ENCODE measurements at places on chromosomes 2 and 18.
A peak's percentile ranks its signal among the peaks of the same experiment; 100 is the strongest.

DNA sequence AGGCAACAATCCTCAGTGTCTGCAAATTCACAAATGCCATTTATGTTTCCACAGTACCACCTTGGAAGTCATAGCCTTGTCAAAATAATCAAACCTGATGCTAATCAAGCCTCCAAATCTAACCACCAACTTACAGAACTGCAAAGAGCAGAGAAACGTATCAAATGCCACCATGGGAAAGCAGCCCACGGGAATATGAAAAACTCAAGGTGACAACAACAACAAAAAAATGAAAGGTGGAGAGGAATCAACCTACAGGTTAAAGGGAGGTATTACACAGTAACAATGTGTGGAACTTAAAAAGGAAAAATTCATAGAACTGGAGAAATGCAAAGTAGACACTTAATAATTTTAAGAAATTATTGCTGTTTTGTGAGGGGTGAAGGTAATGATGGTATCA lies 46.7 kb downstream of the CD226 start:
- no peak for DNase-seq

DNA sequence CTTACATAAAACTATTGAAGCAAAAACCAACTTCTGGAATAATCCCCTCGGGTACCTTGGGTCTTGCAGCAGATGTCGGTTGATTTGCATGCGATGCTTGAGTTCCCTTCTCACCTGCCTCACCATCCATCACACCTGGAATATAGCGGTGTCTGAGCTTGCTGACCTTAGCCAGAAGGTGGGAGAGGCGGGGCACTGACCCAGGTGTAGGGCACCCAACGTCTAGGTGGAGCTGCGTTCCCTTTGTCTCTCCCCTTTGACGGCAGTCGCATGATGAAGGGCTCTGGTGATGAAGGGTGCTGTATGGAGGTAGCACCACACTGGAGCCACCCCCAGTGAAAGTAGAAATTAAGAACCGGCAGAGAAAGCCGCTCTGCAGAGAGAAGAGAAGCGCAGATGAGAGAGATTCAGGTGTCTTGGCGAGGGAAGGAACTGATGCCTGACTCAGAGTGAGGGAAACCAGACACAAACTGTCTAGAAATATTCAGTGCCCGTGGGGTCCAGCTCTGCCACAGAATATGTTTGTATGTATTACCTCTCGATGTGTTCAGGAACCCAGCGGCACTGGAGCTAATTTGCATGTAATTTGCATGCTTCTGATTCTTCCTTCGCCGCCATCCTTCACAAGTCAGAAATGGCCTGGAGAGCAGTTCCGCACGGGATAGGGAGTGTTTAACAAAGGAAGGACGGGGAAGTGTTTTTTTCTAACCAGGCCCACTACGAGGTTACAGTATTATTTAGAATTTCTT lies 19.4 kb upstream of the MBP start:
- DNase-seq, result no peak

GRCh38 chr2:157271590-157272203 lies 14.2 kb downstream of the GALNT5 start:
- DNase-seq, result no peak

- DNase-seq, result peak; percentile 80
Measured at GRCh38 chr2:217993817-217994463, 8.9 kb downstream of the TNS1 start.

- no peak for DNase-seq
Measured at GRCh38 chr2:134581877-134582546, 136.8 kb downstream of the TMEM163 start.

DNA sequence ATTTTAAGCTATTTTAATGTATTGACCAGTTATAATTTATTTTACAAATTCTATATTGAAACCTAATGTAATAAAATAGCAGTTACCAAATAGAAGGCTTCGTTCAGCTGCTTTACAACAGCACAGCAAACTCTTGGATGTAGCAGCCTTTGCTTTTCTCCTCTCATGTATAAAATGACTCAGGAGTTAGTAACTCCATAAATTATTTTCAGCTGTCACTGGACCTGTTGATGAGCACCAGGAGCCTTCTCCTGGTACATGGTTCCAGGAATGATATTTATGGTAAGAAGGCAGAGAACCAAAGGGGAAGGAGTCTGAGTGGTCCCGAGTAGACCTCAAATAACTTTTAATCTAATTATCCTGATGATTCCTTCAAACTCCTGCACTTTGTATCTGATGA lies 256.4 kb upstream of the NETO1 start:
- no peak for DNase-seq

- peak; percentile 88 for DNase-seq
Measured at GRCh38 chr2:216773072-216773471, 77.7 kb upstream of the IGFBP5 start.

GRCh38 chr2:55718165-55719008 lies 24.7 kb upstream of the PNPT1 start:
- DNase-seq, result peak; percentile 39

DNA sequence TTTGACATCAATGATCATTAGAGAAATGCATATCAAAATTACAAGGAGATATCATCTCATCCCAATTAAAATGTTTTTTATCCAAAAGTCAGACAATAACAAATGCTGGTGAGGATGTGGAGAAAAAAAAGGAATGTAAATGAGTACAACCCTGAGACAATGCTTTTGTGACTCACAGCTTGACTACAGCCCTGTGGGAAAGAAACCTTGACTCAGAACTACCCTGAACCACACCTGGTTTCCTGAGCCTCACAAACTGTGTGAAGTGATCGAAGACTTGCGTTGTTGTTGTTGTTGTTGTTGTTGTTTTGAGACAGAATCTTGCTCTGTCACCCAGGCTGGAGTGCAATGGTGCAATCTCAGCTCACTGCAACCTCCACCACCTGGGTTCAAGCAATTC lies 266.6 kb upstream of the MYT1L start:
- DNase-seq, result no peak

DNA sequence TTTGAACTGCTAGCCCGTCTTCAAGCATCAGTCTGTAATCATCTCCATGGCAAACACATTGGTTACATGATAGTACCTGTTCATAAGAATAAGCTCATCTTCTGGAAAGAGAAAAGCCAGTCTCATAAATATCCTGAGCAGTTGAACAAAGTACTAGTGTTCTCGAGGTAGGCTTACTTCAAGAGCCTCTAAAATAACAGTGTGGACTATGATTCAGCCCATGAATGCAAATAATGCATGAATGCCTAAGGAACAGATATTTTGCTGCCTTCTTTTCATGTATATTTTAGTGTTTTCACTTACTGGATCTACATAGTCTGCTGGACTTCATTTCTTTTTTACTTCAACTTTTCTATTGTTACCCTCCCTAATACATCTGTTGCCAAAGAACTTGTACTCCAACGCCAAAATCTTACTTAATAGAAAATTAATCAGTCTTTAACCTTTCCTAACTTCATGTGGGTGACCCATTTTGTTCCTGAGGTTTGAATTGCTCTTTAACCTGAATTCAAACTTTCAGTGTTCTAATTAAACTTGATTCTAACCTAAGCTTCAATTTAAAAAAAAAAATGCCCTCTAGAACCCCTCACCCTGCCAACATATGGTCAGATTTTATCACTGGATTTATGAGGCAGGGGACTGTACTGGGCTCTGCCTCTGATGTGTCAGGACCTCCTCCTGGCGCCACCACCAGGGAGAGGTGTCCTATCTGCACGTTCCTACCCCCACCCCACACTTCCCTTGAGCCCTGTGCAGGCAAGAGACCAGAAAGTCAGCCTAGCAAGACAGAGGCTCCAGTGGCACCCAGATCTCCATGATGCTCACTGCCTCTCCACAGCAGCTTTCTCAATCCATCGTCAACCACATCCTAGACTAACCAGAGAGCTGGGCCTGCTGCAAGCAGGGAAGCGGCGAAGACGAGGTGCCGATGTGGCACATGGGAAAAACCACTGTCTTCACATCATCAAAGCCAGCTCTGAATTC lies 264.7 kb upstream of the ID2 start:
- DNase-seq, result no peak

DNA sequence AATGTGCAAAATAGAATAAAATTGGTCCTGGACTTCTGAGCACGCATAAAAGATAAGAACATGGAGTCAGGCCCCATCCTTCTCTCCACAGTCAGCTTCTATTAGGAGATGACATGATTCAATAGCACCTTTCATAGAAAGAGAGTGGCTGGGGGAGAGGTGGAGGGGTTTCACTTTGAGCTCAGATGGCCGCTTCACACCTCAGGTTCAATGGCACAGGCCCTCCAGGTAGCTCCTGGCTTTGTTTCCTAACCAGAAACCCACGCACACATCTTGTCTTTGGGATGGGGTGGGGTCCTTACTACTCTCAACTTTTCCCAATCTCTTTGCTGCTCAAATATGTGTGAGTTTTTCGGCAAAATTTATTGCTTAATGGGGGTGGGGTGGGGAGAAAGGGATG lies 332.3 kb downstream of the CLIP4 start:
- DNase-seq, result no peak

GRCh38 chr2:221817052-221817451 lies 244.9 kb upstream of the EPHA4 start:
- no peak for DNase-seq

GRCh38 chr2:201257381-201257955 lies 2.9 kb upstream of the CASP8 start:
- no peak for DNase-seq

GRCh38 chr2:138931284-138932256 lies 151.4 kb upstream of the NXPH2 start:
- DNase-seq, result no peak

DNA sequence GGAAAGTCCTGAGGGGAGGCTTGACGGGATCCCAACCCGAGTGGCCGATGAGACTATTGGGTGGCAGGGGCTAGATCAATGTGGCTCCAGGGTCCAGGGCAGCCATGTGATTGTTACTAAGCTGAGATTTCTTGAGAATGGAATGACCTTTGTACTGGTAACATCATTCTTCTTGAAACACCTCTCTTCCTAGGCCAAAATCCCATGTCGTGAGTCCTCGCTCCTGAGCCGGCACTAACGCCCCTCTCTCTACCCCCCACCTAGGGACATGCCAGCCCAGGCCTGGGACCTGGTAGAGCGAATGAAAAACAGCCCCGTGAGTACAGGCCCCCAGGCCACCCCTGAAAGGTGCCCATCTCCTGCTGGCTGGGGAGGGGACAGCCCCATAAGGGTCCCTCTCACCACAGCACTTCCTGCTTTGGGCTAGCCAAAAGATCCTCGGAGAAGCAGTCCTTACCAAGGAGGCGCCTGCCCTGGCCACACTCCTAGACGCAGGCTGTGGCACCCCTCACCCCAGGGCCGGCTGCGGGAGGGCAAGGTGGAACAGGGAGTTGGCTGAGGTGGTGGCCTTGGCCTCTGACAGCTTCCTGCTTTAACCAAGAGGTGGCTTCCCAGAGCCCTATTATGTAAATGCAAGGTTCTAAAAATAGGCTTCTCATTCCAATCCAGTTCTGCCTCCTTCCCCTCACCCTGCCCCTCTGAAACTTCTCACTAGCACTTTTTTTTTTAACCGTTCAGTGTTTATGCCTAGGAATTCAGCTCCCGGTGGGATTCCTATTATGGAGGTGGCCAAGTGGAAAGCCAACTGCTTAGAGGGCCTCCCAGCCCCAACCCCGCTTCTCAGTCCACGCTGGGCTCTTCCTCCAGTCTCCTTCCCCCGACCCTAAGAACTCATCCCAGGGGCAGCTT lies 126.6 kb upstream of the PPP1CB start:
- DNase-seq, result no peak

GRCh38 chr2:16852651-16853050 lies 187.0 kb upstream of the CYRIA start:
- no peak for DNase-seq

- DNase-seq, result no peak
Measured at GRCh38 chr18:22391407-22392345, 26.0 kb downstream of the CTAGE1 start.

- no peak for DNase-seq
Measured at GRCh38 chr2:83054751-83055150, 1404.3 kb downstream of the SUCLG1 start.

DNA sequence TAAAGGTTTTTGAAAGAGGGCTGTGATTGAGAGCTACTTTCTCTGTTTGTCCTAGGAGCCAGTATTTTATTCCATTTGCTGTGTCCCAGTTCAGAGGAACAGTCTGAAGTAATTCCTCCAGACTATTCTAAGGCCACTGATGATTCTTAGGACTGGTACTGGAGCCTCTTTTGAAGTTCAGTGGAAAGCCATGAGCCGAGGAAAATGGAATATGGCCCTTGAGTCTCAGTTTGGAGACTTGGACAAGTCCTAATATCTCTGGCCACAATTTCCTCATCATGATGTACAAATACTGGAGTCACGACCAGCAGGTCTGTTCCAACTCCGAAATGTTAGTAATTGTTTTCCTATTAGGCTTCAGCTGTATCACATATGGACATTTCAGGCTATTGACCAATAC lies 7.1 kb upstream of the COLEC12 start:
- DNase-seq, result no peak

- no peak for DNase-seq
Measured at GRCh38 chr2:54317973-54318372, 61.9 kb upstream of the TSPYL6 start.

DNA sequence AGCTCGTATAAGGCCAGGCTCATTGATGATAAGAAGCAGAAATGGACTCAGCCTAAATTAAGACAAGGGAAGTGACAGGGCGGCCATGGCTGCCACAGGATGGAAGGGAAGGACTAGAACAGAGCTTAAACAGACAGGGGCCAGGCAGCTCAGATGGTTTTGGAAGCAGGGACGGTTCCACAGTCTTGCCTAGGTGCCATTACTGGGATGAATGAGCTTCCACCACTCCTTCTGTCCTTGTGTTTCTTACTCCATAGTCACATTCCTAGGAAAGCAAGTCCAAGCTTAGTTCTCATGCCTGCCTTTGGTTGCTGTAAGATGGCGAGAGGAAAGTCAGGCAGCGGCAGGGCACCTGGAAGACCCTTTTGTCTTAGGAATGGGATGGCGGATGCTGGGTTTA lies 11.9 kb downstream of the GNLY start:
- DNase-seq, result no peak

- DNase-seq, result no peak
Measured at GRCh38 chr2:188243381-188243780, 48.3 kb upstream of the GULP1 start.

DNA sequence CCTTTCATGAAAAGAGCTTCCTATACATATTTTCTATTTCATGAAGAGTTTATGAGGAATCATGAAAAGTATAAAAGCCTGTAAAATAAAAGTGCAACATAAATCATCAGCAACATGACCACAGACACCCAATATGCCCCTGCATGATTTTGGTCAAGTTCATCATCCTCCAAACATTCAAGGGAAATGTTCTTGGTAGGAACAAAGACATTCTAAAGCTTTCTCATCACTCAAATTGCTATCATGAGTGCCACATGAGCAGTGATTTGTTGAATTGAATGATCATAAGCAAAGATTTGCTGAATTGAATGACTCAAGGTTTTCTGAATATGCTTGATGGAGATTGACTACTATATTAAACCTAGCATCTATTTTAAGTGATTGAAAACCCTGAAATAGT lies 172.2 kb downstream of the MBD2 start:
- no peak for DNase-seq

DNA sequence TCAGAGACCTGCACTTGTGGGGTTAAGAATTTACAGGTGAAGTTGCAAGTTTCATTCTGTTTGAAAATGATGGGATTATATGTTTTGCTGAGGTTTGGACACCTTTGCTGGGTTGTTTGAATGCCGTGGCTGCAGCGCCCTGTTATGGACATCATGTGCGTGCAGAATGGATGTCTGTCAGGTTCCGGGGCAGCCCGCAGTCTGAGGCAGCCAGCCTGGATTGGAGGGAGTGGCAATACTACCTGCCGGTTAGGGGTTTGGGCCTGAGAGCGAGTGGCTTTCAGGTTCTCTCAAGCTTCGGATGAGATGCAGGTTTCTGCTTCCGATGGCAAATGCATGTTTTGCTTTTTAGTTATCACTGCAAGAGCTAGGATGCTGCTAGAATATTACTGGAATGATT lies 1.1 kb downstream of the CASP8 start:
- DNase-seq, result no peak

All from liver (tissue), 10 donors.